Stimulated activated CD8-positive, alpha-beta memory T cell treated with anti-CD3 and anti-CD28 coated beads, Interleukin-7, amount 100 ng/mL, for 48 hours (primary cell): ENCODE measurements at places on chromosomes 7 and 10.

GRCh38 chr10:33276282-33276923 is 58.1 kb downstream of the NRP1 start:
- no peak for DNase-seq

GRCh38 chr7:130894146-130894908 is 160.3 kb upstream of the KLF14 start:
- DNase-seq: peak; percentile 53

DNA sequence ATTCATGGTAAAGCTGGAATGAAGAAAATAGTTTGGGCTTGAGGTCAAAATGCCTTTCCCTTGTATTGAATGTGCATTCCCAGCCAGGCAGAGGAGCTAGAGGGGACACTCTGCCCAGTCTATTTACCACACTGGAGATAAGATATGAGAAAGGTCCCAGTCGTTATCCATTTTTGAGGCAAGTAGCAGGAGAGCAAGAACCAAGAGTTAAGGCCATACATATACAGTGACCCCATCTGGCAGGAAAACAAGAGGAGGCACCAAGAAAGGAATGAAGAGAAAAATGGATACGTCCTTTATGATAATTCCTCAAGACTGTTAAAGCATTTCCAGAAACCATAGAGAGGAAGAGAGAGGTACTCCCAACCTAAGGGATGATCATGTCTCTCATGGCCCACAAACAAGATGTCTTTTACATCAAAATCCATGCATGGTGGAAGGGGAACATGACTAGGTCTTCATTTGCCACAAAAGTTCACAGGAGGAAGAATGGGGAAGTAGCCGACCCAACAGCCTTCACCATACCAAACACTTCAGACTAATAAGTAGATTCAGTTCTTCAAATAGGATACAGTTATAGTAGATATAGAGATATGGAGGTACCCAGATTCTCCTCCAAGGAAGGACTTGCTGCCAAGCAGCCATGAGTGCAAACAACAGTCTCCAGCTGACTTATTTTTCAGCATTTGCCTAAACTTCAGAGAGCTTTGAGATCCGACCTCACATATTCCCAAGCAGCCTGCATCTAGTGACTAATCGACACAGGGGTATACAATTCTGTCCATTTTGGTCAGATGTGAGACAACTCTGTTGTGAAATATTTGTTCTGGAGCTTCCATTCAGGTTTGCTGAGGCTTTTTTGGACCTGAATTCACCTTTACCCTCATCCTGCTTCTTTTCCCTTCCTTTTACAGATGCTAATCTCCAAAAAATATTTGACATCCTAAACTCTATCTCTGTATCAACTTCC is 61.1 kb upstream of the CCDC71L start:
- no peak for DNase-seq

DNA sequence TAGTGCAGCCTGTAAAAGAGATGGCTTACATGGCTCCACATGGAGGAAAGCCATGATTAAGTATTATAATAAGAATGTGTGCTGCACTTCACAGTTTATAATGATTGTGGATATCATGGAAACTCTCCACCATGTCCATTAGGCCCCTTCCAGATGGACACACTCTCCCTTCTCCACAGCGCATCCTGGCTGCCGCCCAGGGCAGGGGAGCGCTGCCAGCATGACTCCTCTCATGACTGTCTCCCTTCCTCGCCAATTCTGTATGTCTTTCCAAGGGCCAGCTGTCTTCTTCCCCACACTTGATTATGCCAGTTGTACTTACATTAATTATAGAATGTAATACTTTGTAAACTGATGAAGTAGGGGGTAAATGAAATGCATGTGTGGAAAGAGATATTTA is 259.3 kb upstream of the TMEM72 start:
- DNase-seq: no peak

GRCh38 chr10:96840841-96841518 is 8.9 kb downstream of the LCOR start:
- DNase-seq: no peak

DNA sequence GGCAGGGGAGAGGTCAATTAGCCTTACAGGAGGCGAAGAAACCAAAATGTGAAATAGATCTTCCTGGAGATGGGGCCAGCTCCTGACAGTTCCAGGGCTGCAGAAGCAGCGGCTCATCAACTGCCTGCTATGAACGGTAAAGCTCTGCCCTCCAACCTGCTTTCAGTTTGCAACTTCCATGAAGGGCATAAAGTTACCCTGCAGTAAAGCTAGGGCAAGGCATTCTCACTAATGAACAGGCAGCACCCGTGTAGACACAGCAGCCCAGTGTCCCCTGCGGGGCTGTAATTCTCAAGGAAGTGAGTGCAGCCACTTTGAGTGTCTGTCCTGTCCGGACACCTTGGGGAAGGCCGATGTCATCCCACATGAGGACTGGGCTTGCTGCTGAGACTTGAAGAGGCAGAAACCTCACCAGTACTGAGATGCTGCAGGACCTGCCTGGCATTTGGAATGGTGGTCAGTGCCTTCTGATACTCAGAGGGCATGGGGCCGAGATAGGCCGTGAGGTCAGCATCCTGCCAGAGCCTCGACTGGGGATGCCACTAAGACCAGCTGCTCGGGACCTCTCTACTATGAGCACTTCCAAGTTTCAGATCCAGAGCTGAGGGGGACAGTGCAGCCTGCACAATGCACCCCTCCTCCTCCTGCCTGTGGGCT is 26.1 kb upstream of the C10orf53 start:
- no peak for DNase-seq

GRCh38 chr10:44343843-44344242 is 41.1 kb downstream of the CXCL12 start:
- DNase-seq: no peak

DNA sequence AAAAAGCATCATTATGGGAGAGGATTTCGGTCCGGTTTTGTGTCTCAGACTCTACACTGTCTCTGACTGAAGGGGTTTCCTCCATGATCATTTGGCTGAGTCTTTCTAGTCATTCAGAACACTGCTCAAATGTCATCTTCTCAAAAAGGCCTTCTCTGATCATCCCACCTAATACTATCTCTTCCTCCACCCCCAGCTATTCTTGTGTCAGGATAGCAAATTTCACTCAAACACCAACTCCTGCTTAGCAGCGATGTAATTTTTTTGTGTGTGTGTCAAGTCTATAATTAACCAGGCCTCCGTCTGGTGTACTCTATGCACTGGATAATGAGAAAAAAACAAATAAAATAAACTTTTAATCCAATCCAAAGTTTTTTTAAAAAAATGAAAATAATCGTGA is 200.4 kb downstream of the KCND2 start:
- DNase-seq: no peak
